Chondrocyte (in vitro differentiated cells): ENCODE measurements at places on chromosomes 6 and 20. TPM values are rescaled to one million over a fixed set of nuclear protein-coding genes. Genes with fewer than 3 reads are reported as not detected.

Gene BANF2
- total RNA-seq: not detected in 3 replicates

Gene PERP
- 22.5 to 53.6 TPM (median 52.1 TPM) in 3 replicates for total RNA-seq

Gene EDN3
- 0.55 to 0.59 TPM in 2 of 3 replicates, not detected in the other for total RNA-seq

Gene RNF217
- total RNA-seq: 51.5 to 72.5 TPM (median 54.6 TPM) in 3 replicates

Gene KCNS1
- total RNA-seq: 0.55 to 1.1 TPM (median 0.59 TPM) in 3 replicates

Gene RIPPLY2
- total RNA-seq: not detected in 3 replicates

Gene PACSIN1
- total RNA-seq: 0.15 to 0.21 TPM in 2 of 3 replicates, not detected in the other

Gene L3MBTL3
- 10.0 to 16.7 TPM (median 15.4 TPM) in 3 replicates for total RNA-seq

Gene TBC1D32
- 8.9 to 12.6 TPM (median 9.4 TPM) in 3 replicates for total RNA-seq

Gene TRIM15
- not detected in 3 replicates for total RNA-seq

Gene MCHR2
- total RNA-seq: not detected in 3 replicates

Gene SCRT2
- total RNA-seq: not detected in 3 replicates

Gene SLC24A3
- 0.10 TPM in 2 of 3 replicates, not detected in the other for total RNA-seq
